Activated CD8-positive, alpha-beta T cell treated with anti-CD3 and anti-CD28 coated beads for 36 hours (primary cell): ENCODE measurements at places on chromosomes 5 and 9. TPM values are rescaled to one million over a fixed set of nuclear protein-coding genes. Genes with fewer than 3 reads are reported as not detected.

- no peak for DNase-seq
Measured at GRCh38 chr5:150641824-150642566, 1.5 kb downstream of the SYNPO start.

DNA sequence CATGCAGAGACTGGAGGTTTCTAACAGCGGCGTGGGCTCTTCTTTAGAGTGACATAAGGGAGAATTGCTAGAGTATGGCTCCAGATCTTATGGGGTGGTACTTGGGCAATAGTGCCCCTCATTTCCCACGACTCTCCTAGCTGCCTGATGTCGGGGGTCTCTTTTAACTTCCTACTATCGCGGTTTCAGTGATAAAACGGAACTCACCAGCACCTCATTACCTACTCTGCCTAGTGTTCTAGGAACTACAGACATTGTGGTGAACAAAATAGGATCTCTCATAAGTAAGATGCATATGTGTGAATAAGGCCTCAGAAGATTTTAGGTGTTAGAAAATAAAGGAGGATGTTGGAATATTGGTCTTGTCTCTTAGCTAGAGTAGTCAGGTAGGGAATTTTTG lies 1.1 kb downstream of the ICE1 start:
- no peak for DNase-seq

- no peak for DNase-seq
Measured at GRCh38 chr5:87390576-87391199, 22.0 kb downstream of the CCNH start.

- no peak for DNase-seq
Measured at GRCh38 chr9:128355451-128355850, 15.1 kb downstream of the SLC27A4 start.

The MLANA gene
- total RNA-seq = not detected
